ENCODE measurements at places on chromosomes 16 and 17.

DNA sequence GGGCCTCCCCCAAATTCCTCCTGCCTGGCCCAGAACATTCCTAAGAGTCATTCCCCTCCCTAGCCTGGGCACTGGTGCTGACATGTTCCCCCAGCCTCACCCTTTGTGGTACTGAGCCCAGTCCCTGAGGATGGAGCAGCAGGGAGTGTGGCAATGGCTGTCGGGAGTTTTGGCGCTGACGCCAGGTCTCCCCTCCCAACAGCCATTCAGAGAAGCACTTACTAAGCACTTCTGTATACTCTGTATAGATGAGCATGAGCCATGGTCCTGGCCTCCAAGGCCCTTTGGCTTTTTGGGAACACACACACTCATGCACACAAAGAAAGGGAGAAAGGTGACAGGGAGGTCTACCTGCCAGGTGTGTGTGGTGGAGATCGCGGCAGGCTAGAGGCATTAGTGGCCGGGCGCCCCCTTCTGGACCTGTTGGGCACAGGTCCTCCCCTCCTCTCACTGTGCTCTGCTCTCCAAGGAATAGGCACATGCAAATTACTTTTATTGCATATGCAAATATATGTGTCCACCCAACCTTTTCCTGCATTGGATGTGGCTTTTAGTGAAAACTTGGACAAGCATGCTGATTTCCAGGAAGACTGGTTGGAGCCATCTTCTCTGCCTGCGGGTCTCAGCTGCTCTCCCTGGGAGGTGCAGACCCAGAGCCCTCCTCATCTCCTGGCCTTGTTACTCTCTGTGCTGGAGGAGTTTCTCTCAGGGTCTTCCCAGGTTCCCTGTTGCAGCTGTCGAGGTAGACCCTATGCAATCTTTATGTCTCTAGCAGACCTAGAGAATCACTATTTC, 17.4 kb upstream of the C17orf107 start:
- peak; percentile 37 for DNase-seq

GRCh38 chr17:40540448-40540847, 24.8 kb downstream of the CCR7 start:
- DNase-seq, result no peak

- no peak for DNase-seq
Observed at GRCh38 chr17:1755827-1756262, 6.0 kb upstream of the SERPINF1 start.

- DNase-seq, result no peak
Observed at GRCh38 chr17:81368161-81369022, 26.9 kb upstream of the BAHCC1 start.

DNA sequence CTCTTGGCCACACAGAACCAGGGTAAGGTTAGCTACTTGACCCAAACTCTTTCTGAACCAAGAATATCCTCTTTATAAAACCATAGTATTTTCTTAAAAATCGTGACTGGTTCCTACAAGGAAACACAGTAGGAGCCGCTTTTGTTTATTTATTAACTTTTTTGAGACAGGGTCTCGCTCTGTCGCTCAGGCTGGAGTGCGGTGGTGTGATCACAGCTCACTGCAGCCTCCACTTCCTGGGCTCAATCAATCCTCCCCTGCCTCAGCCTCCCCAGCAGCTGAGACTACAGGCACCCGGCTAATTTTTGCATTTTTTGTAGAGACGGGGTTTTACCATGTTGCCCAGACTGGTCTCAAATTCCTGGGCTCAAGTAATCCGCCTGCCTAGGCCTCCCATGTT, 14.7 kb upstream of the LITAF start:
- no peak for DNase-seq

DNA sequence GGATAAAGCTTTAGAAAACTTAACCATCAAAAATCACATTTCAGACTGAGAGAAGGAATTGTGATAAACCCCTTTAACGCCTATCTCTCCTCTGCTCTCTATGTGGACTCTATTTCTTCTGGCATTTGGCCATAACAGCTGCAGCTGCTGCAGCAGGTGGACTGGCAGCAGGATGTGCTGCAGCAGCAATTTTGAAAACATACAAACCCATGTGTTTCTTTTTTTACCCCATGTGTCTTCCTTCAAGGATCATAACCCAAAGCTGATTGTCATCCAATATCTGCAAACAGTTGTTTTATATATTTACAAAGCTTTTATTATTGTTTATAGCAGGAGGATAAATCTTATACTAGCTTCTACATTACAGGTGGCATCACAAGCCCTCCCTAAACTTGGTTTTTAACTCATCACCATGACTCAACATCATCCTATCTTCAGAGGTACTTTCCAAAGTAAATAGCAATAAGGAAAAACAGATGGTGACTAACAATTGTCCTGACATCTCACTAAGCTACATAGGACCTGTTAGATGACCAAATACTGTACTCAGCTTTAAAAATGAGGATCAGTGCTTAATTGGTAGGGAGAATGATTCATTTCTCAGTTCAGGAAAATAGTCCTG, 14.5 kb upstream of the KRTAP9-2 start:
- DNase-seq, result no peak

- DNase-seq, result no peak
Observed at GRCh38 chr17:76569607-76570279, 15.9 kb downstream of the ST6GALNAC2 start.

All from stimulated activated CD4-positive, alpha-beta T cell treated with anti-CD3 and anti-CD28 coated beads, Interleukin-15, amount 100 ng/mL, for 1 hour (primary cell).